Fibroblast of skin of scalp (primary cell): ENCODE measurements at places on chromosomes 5 and 9.

- no peak for DNase-seq
Observed at GRCh38 chr9:136247551-136247916, 1.9 kb upstream of the QSOX2 start.

GRCh38 chr5:72465066-72465465 lies 42.1 kb downstream of the ZNF366 start:
- DNase-seq = no peak

DNA sequence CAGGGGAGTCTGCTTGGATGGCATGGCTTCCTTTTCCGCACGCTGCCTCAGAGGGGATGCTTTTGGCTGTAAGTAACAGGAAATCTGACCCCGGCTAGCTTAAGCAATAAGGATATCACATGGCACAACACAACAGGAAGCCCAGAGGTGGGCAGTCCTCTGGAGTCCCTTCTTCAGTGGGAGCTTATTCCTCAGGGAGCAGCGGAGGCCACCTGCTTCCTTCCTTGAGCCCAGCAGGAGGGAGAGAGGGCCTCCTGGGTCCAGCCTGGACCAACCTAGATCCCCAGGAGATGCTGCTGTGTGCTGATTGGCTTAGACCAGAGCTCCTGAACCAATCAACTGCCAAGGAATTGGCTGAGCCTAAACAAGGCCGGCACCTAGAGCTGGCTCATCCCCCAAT lies 66.3 kb downstream of the C9orf50 start:
- peak; percentile 21 for DNase-seq

- DNase-seq = no peak
Observed at GRCh38 chr9:9585920-9586319, 1026.9 kb downstream of the PTPRD start.

- DNase-seq = no peak
Observed at GRCh38 chr9:6708732-6709131, 49.0 kb upstream of the KDM4C start.

DNA sequence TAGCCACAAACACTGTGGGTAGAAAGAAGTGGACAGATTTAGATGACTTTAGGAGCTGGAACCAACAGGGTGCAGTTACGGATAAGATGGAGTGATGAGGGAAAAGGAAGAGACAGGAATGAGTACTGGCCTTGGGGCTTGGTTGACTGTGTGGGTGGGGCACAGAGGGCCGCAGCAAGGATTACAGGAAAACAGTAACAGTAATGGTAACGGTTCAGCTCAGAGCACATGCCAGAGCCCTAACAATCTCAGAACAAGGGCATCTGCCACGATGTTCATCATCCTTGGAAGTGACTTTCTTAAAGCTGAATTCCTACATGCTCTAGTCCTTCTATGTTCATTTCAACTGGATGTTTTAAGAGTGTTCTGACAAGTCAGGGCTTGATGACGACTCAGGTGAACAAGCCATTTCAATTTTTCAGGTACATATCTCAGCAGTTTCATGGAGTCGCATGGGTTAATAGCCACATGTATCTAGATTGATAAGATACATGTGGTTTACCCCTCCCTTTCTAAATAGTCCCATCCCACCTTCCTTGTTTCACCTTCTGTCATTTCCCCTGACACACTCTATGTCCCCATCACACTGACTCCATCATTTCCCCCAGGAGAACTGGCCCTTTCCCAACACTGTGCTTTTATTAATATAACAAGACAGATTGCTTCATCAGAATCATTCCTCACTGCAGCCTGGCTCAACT lies 65.0 kb downstream of the CEMIP2 start:
- DNase-seq = no peak

GRCh38 chr9:136648751-136649150 lies 14.0 kb upstream of the EGFL7 start:
- DNase-seq = no peak
